ENCODE measurements at places on chromosomes 3 and 15.

- no peak for DNase-seq
Measured at GRCh38 chr3:171283848-171284222, 176.4 kb downstream of the TNIK start.

GRCh38 chr3:15794303-15794771 lies 3.4 kb downstream of the ANKRD28 start:
- DNase-seq: no peak

DNA sequence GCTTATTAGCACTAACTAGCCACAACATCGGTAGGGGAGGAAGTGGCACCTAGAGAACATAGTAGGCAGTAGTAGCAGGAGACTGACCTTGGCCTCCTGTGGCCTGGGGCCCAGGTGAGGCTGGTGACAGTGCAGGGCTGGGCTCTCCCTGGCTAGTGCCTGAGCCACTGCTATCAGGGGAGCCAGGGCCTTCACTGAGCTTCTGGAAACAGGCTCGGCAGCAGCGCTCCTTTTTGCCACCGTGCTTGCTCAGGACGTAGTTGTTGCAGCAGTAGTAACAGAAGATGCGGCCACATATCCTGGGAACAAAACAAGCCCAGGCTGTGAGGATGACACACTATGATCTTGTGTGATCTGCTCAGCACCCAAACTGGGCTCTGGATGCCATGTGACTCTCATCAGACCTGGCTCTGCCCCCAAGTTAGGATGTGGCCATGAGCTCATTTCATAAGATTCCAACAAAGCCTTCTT lies 15.1 kb downstream of the CXCR6 start:
- DNase-seq: no peak

GRCh38 chr3:193977622-193978021 lies 158.3 kb upstream of the HES1 start:
- DNase-seq: no peak

GRCh38 chr3:109143646-109144045 lies 7.1 kb downstream of the C3orf85 start:
- DNase-seq: no peak

GRCh38 chr15:31128919-31129768 lies 27.6 kb upstream of the TRPM1 start:
- peak; percentile 80 for DNase-seq

DNA sequence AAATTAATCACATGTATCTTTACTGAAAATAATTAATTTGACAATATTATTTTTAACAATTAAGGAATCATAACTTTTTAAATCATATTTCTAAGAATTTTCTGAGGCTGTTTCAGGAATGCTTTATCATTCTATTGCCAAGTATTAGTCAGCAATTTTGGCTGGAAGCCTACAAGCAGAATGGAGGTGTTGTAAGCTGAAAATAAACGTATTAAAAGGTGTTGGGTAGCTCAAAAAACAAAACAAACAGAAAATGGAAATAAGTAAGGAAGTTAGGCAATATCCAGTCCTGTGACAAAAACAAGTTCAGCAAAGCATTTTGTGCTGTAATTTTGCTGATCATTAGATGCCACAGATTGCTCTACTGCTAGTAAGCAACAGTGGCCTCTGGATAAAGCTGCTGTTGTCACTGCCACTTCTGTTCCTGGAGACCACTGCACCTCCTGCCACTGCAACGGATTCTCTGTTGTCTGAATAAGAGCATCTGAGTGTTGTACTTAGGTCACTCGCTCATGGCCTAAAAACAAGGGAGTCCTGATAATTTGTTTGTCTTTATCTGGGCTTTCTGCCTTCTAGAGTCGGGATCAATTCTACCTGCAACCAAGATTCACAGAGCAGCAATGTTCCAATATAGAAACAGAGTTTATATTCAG lies 63.5 kb upstream of the SLITRK3 start:
- DNase-seq: no peak

DNA sequence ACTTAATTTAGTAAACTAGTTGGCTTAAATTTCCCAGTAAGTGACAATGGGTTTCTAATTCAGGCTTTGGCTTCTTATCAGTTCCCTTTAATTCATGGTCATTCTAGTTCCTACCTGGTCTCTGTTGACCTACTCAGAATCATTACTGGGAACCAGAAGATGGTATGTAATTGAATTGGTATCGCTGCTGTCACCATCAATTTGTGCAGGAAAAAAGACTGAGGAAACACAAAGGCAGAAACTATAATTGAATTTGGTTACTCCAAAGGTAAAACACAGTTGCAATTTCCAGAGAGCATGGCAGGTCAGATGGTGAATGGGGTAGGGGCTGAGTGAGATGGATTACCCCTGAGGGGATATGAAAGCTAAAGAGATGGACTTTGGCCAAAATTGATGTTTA lies 226.5 kb upstream of the GAP43 start:
- DNase-seq: no peak

GRCh38 chr3:30059240-30059639 lies 547.2 kb upstream of the TGFBR2 start:
- DNase-seq: no peak

DNA sequence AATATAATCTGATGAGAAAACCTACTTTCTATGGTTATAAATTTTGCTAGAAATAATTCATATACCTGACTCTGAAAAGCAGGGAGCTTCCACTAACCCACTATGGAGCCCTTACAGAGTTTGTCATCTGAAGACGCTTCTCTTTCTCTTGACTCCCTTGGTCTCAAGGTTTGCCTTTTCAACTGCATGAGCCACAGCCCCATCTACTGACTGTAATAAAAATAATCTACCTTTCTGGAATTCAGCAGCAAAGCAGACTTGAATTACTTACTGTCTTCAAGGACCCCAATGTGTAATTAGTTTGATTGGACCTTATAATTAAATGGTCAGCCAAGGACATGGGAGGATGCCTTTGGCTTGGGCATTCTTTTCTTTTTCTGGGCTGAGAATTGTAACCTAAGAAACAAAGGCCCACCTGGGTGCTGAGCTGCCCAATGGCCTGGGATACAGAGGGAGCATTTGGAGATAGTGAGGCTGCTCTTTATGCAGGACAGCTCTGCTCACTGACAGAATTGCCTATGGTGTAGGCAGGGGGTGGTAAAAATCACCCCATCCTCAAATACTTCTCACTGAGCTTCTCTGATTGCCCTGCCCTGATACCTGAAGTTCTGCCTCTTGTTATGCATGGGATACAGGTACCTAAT lies 178.6 kb upstream of the TRIM42 start:
- no peak for DNase-seq

DNA sequence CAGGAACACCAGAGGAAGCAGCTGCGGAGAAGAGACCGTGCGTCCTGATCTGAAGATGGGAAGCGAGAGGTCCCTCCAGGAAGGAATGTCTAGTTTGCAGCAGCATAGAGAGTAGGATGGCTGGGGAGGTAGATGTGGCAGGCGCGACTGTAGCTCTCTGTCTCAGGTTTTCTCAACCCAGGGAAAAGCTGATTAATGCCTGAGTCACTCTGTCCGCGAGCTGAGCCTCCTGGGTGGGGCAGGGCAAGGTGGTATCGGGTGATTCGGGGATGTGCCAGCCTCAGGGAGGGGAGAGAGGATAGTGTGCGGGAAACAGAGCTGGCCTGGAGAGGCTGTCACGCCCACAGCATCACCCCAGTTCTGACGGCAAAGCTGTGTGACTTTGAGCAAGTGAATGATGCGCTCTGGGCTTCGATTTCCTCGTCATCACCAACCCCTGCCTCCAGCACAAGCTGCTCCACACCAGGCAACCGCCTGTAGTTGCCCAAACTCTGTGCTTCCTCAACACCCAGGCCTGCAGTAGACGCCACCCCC lies 28.4 kb downstream of the CPN2 start:
- no peak for DNase-seq

- no peak for DNase-seq
Measured at GRCh38 chr3:188051801-188052168, 102.2 kb upstream of the LPP start.

- DNase-seq: peak; percentile 90
Measured at GRCh38 chr15:40038638-40039543, at the start of gene SRP14. SRP14 (minus strand) TSS chr15:40039181; CDS start chr15:40039116, 65 bp downstream.

- DNase-seq: peak; percentile 37
Measured at GRCh38 chr15:52466134-52466701, 62.5 kb downstream of the MYO5A start.

DNA sequence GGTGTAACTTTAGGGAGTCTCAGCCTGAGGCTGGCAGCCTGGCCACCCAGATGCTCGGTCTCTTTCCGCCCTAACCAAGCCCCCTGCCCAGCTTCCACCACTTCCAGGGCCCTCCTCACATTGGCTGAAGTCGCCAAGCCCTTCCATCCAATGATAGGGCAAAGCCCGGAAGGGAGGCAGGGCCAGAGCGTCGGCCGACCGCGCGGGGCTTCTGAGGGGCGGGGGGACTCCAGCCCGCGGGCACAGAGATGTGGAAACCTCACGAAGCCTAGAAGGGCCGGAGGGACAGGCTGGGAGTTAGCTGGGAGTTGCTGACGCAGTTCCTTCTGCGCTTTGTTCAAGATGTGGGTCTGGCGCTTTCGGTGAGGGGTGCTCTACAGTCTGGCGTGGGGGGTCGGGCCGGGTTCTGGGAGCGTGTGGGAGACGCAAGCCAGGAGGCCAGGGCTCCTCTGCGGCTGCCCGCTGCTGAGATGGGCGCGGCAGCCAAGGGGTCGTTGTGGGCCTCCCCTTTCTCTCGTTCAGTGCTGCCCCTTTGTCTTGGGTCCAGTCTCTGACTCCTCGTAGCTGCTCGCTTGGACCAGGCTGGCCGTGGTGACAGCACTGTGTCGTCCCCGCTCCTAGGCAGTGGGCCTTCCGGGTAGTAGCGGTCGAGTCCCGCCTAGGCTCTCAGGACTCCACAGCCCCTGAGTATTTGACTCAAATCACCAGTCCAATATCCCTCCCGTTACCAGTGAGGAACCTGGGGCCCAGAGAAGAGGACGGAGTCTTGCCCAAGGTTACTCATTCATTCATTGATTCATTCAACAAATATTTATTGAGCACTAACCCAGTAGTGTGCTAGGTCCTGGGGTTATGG lies at the start of gene ZNF660:
TSS of gene ZNF660 (plus strand) at position 319 of the 856 bp plus-strand sequence. CDS start 9,230 bp downstream, outside the sequence.
- DNase-seq: no peak

- no peak for DNase-seq
Measured at GRCh38 chr15:40029979-40030893, 8.7 kb downstream of the SRP14 start.

- DNase-seq: no peak
Measured at GRCh38 chr3:157423337-157423736, 13.3 kb upstream of the PTX3 start.

DNA sequence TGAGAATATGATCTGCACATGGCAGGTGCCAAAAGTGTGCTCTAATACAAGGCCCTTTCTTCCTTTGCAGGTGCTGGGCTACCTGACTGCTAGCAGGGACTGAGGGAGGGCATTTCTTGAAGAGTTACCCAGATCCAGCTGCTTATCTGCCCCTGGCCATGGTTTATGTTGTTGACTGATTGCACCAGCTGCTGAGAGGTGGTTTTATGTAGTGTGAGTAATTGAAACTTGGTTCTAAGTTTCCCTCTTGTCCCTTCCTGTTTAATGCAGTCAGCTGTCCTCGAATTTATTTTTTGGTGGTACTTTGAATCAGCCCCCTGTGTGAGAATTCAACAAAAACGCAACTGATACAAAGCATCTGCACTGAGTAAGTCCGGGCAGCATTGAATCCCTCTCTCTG lies 288.3 kb upstream of the C2CD4B start:
- no peak for DNase-seq

DNA sequence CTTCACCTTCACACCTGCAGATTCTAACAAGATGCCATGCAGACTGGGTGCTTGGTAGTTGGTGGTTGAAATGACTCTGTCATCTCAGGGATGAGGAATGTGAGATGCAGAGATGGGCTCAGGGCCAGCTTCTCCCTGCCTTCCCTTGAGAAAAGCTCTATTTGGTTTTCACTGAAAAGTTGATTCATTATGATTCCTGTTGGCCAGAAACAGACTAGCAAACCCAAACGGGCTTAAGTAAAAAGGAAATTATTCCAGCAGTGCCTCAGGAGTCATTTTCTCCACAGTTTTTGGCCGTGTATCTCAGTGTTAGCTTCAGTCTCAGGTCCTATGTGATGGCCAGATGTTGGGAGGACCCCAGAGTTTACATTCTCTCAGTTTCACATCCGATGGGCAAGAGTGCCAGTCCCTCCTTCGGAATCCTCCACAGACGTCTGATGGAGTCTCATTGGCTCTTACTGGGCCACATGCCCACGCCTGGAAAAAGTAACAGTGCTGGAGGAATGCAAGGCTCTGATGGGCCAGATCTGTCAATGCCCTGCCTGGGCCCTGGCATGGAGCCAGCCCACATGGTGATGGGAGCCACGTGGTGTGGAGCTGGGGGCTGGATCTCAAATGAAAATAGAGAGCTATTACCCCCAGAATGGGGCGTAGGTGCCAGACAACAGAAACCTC lies 22.3 kb upstream of the SACM1L start:
- no peak for DNase-seq

GRCh38 chr3:8286086-8286485 lies 215.5 kb upstream of the LMCD1 start:
- no peak for DNase-seq

DNA sequence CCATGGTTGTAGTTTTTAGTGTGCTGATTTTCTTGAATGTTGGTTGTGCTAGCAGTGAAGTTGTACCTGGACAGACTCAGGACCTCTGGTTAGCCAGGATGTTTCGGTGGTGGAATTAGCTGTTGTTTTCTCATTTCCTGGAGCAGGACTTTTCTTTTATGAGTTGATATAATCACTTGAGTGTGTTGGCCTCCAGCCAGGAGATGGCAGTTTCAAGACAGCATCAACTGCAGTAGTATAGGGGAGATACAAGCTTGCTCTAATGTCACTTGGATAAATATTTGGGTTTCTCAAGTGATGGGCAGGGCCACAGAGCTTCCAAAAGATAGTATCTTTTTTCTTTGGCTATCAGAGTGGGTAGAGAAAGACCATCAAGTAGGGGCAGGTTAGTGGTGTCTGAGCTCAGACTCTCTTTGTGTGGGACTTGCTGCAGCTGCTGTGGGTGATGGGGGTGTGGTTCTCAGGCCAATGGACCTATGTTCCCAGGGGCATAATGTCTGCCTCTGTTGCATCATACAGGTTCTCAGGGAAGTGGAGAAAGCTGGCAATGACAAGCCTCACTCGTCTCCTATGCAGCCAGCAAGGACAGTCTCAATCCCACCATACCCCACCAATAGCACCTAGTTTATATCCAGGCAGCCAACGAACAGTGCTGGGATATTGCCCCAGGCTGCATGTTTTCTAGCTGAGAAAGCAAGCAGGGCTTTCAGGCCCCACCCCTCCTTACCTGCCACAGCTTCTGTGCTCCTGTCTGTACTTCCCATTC lies 14.6 kb upstream of the OR5K2 start:
- no peak for DNase-seq

- no peak for DNase-seq
Measured at GRCh38 chr3:189952272-189952671, 168.4 kb downstream of the P3H2 start.

All from stimulated activated CD4-positive, alpha-beta T cell treated with anti-CD3 and anti-CD28 coated beads, Interleukin-2, amount 100 ng/mL, for 48 hours (primary cell).